ENCODE measurements at places on chromosomes 2 and 18.

- DNase-seq: no peak
These were observed 12.9 kb downstream of the ID2 start for GRCh38 chr2:8694737-8695136.

- no peak for DNase-seq
These were observed 34.2 kb downstream of the NPAS2 start for GRCh38 chr2:100853909-100854810.

DNA sequence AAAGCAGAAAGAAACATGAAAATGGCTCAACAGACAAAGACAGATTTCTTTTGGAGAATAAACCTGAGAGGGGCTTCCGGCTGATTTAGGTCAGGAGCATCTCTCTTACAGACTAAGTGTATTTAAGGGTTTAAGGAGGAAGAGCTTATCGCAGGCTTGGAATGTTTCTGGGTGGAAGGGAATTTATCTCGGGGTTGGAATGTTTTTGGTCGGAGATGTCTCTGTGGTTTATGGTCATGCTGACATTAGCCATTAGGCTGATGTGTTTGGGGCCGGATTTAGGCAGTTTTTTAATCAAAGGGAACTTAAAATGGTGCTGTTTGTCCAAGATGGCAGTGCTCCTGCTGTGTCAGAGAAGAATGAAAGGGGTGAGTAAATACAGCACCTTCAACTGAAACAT, 14.4 kb upstream of the PSMA8 start:
- DNase-seq: no peak

DNA sequence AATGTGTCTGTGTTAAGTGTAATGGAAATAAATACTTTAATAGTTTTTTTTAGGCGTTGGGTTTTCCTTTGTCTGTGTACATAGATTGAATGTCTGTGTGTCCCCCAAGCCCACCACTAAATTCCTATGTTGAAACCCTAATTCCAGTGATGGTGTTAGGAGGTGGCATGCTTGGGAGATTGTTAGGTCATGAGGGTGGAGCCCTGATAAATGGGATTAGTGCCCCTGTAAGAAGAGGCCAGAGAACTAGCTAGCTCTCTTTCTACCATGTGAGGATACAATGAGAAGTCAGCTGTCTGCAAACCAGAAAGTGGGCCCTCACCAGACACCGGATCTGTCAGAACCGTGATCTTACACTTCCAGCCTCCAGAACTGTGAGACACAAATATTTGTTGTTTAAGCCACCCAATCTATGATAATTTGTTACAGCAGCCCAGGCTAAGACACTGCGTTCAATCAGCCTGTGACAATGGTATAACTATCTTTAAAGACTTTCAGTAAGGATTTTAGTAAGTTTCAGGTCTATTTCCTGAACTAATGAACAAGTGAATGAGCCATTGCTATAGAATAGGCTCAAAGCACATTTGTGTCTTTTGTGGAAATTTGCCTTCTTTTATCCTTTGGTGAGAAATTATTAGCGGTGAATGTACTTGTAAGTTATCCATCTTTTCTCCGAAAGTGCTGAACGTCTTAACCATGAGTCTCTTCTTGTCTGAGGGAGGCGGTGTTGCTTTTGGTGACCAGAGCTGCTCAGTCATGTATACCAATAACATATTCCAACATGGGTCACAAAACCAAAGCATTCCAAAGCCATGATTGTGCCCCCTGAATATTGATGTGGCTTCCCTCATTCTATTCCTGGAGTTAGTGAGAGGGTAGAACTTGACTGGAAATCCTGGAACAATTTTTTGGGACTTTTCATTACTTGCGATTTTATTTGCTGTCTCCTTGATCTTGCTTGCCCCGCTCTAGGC, 29.6 kb upstream of the IL1R1 start:
- no peak for DNase-seq

DNA sequence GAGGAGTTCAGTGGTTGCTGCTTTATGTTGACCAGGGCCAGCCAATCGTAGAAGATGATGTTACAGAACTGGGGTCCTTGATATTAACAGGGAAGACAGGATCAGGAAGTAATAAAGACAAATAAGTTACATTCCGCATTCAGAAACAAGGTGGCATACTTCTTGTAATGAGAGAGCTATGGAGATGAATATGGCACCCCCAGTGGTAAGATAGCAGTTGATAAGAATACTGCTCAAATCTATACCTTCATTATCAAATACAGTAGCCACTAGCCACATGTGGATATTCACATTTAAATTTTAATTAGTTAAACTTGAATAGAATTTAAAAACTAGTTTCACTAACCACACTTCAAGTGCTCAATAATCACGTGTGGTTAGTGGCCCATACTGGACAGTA, 290.4 kb upstream of the RBMS1 start:
- no peak for DNase-seq

- no peak for DNase-seq
These were observed 391.0 kb downstream of the THSD7B start for GRCh38 chr2:137156221-137156844.

DNA sequence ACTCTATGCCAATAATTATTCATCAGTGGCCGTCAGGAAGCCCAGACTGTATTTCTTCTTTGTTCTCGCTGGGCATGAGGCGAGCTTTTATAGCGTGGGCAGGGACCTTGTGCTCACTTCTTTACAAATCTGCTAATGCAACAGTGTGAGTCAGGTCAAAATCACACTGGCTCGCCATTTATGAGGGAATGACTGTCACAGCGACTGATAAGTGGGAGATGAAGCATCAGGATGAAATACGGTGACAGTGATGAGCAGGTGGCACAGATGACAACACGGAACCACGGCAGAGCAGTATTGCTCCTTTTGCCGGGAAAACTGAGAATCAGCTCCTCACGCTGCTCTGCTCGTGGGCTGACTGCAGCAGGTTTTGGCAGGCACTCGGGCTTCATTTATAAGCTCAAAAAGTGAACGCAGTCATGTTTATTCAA, 20.5 kb downstream of the TYMS start:
- DNase-seq: no peak

DNA sequence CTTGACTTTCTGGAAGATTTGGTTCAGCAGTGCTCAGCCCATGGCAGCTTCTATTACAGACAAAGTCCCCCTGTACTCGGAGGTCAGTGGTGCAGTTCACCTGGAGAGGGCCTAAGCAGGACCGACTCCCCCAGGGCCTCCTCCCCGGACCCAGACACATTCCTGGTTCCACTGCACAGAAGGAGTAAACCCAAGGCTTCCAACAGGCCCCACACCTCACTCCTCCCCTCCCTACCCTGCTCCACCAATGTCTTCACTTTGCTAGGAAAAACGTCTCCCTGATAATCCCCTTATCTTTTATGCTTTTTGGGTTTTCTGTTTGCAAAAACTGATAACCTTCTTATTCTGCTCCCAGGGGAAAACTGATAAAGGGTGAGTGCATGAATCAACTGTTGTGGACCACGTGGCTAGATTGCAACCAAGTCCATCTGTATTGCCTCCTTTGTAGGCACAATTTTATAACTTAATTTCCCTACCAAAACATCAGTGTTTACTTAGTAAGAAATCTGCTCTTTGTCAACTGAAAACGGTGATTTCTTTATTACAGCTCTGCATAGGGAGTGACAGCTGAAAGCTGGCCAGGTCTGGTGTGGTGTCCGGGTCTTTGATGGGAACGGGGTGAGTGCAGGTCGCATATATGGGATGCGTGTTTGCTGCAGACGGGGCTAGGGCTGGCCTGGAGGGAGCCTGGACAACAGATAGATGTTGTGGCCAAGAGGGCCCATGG, 202.5 kb downstream of the GLI2 start:
- DNase-seq: no peak

DNA sequence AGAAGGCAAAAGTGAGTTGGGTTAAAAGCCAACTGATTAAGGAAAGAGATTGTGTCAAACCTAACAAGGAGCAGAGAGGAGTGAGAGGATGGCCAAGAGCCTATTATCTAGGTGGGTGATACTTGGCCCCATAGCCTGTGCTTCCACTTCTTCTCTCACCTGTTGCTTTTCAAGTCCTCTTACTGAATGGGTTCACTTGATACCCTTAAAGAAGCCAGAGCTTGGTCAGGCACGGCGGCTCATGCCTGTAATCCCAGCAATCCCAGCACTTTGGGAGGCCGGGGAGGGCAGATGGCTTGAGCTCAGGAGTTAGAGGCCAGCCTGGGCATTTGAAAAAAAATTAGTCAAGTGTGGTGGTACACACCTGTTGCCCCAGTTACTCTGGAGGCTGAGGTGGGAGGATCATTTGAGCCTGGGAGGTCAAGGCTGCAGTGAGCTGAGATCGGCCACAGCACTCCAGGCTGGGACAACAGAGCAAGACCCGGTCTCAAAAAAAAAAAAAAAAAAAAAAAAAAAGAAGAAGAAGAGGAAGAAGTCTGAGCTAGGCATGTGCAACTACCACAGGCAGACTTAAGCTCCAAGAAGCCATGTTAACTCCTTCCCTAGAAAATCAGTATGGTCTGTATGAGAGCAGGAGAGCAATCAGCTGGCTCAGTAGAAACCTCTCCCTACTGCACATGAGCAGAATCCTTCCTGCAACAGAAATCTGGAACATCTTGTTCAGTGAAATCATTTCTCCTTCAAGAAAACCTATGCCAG, 28.4 kb upstream of the ME2 start:
- no peak for DNase-seq

DNA sequence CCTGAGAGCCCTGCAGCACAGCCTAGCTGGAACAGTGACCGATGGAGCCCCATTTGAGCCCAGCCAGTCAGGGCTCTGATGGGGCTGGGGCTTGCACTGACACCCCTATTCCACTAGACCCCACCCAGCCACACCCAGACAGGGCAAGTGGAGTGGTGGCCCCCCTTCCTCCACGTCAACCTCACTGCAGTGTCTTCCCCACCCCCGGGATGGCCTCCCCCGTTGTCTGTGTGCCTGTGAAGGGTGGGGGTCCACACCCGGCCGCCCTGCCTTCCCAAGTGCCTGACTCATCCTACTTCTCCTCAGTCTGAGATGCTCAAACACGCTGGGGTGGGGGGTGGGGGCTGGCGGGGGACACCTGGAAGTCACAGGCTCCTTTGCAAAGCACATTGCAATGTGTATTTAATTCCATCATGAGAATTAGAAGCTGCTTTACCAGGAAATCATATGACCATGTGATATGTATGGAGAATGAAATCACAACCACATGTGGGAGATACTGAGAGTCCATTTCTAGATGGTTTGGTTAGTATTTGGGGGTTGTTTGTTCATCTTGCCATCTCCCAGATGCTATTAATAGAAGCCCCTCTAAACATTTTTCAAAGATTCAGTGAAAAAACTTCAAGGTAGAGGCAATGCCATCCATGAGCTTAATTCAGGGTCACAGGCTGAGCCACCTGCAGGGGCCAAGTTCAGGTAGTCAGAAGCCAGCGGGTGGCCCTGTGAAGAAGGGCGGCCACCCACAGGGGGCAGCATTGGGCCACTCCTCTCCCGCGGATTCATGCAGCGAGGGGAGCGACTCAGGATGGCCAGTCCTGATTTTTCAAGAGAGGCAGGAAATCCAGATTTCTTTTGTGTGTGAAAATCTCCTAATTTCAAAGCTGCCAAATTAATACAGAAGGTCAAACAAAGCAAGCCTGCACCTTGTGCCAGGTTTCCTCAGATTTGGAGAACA, 22.7 kb upstream of the GMPPA start:
- no peak for DNase-seq

DNA sequence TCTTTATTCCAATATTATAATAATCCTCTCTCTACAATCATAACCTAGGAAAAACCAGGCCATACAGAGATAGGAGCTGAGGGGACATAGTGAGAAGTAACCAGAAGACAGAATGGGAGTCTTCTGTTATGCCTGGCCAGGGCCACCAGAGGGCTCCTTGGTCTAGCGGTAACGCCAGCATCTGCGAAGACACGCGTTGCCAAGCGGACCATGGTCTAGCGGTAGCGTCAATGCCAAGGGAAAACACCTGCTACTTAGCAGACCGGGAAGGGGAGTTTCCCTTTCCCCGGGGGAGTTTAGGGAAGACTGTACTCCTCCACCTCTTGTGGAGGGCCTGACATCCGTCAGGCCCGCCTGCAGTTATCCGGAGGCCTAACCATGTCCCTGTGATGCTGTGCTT, 36.6 kb downstream of the ARL6IP6 start:
- no peak for DNase-seq

- no peak for DNase-seq
These were observed 83.9 kb upstream of the RNU4ATAC start for GRCh38 chr2:121446647-121447241.

- DNase-seq: no peak
These were observed 126.0 kb downstream of the NXPH2 start for GRCh38 chr2:138654146-138654545.

DNA sequence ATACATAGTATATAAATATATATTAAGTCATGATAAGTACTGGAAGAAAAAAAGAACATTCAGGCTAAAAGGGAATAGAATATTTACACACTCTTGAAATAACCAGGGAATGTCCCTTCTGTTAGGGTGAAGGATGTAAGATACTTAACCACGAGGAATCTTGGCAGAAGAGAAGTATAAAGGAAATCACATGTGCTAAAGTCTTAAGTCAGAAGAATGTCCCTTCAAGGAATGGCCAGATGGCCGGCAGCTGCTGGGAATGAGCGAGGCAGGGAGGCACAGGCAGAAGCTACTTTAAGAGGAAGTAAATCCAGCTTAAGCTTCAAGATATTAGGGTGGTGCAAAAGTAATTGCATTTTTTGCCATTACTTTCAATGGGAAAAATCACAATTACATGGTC, 5.5 kb downstream of the CCDC102B start:
- DNase-seq: no peak

GRCh38 chr2:201196003-201196402, 13.1 kb downstream of the CASP10 start:
- no peak for DNase-seq

- no peak for DNase-seq
These were observed 25.2 kb downstream of the TMEM18 start for GRCh38 chr2:651951-652373.

GRCh38 chr2:1514391-1515072, 101.3 kb downstream of the TPO start:
- DNase-seq: no peak

GRCh38 chr2:240238786-240239185, 98.3 kb upstream of the OTOS start:
- DNase-seq: no peak

DNA sequence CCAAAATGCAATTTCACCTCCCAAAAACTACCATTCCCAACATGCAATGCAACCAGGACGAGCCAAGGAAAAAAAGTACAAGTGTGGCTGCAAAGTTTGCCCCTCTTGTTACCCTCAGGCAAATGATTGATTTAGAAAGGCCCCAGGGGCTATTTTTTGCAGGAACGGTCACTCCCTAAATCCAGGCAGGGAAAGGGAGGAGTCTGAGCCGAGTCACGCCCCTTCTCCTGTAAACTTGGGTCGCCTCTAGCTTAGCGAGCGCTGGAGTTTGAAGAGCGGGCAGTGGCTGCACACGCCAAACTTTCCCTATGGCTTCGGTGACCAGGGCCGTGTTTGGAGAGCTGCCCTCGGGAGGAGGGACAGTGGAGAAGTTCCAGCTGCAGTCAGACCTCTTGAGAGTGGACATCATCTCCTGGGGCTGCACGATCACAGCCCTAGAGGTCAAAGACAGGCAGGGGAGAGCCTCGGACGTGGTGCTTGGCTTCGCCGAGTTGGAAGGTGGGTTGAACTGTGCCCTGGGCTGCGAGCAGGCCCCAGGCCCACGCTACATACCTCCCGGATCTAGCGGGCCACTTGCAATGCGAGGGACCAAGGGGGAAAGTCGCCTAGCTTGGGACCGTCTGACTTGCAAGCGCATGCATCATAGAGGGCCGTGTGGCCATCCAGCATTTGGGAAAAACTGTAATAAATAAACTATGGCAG, at the start of gene GALM:
Gene GALM (plus strand): TSS at position 261 of the 702 bp plus-strand sequence. CDS start 48 bp downstream, at position 309.
- peak; percentile 89 for DNase-seq

GRCh38 chr2:201319511-201319910, 37.6 kb downstream of the FLACC1 start:
- DNase-seq: no peak

- no peak for DNase-seq
These were observed 57.6 kb upstream of the ZNF519 start for GRCh38 chr18:14189858-14190257.

All from SIG-M5 (cell line).